ENCODE measurements at places on chromosomes 11 and 22. TPM values are rescaled to one million over a fixed set of nuclear protein-coding genes. Genes with fewer than 3 reads are reported as not detected.

The PIK3IP1 gene
- total RNA-seq: 7.0 TPM

The WDR74 gene
- total RNA-seq: 42.0 TPM

The SPTBN2 gene
- total RNA-seq: 145 TPM

The NPAS4 gene
- total RNA-seq: not detected

The P2RX6 gene
- total RNA-seq: 0.76 TPM

The PGM2L1 gene
- 0.44 TPM for total RNA-seq
